Daoy (cell line): ENCODE measurements at places on chromosomes 16 and 17. TPM values are rescaled to one million over a fixed set of nuclear protein-coding genes. Genes with fewer than 3 reads are reported as not detected.

- DNase-seq, result no peak
These were observed 50.4 kb downstream of the USP22 start for GRCh38 chr17:20992416-20992815.

GRCh38 chr17:79252886-79253285, 178.3 kb downstream of the ENGASE start:
- no peak for DNase-seq

- no peak for DNase-seq
These were observed 231.1 kb downstream of the SOX9 start for GRCh38 chr17:72351884-72352346.

GRCh38 chr17:57201481-57201880, 54.8 kb upstream of the MSI2 start:
- DNase-seq, result no peak

DNA sequence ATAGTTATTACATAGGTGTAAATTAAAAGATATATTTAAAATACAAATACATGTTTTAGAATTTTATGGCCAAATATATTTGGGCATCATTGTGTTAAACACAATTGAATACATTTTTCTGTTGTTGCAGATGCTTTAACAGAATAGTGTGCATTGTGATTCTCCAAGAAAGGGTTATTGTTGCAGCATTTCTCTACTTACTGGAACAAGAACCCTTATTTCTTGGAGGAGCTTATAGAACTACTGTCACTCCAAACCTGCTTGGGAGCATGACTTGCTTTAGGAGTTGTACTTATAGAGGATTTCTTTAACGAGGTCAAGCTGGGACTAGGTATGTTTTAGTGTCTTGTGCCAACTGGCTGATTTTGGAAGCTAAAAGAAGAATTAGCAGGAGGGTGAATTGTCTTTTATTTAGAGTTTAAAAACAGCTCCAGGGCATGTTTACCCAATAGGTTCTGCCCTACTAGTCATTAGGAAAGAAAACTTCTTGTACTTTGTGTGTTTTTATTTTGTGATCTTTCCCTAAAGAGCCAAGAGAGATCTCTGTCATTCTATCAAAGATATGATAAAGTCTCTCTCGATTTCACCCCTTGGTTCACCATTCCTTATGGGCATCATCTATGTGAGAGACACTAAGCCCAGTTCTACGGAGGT, 279.8 kb upstream of the SALL1 start:
- DNase-seq, result no peak

DNA sequence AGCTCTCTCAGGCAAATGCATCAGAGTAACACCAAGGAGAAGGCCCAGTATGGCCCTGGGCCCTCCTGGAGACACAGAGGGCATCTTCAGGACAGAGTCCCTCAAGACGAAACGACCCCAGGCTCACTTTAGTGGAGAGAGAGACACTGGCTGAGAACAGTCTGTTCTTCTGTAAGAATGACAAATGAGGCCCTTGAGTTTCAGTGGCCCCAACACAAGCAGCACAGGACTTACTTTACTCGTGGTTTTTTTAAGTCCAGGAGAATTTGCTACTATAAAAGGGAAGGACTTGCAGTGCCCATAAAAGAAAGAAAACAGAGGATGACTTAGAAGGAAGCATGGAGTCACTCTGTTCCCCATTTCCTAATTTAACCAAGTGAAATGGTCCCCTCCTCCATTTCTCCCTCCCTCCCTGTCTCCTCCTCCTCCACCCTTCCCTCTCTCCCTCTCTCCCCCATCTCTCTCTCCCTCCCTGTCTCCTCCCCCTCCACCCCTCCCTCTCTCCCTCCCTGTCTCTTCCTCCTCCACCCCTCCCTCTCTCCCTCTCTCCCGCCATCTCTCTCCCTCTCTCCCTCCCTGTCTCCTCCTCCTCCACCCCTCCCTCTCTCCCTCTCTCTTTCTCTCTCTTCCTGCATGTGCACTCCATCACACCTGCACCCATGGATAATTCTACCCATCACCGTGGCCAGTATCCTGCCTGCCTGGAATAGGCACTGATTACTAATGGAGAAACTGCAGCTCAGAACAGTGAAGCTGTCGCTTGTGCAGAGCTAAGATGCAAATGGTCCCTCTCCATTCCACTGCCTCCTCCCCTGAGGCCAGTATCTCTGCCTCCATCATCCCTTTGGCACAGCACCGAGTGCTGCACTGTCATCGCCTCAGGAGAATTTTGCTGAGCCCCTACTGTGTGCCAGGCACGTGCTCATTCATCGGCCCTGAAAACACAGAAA, 47.3 kb upstream of the RBFOX3 start:
- DNase-seq, result no peak

DNA sequence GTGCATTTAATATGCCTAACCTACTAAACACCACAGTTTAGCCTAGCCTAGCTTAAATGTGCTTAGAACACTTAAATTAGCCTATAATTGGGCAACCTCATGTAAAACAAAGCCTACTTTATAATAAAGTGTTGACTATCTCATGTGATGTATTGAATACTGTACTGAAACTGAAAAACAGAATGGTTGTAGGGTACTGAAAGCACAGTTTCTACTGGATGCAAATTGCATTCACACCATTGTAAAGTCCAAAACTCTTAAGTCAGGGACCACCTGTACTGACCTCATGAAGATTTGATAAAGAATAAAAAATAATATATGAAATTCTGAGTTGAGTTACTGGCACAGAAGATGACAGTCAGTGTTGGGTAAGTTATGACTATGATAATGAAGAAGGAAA, 625.4 kb upstream of the SOX9 start:
- no peak for DNase-seq

DNA sequence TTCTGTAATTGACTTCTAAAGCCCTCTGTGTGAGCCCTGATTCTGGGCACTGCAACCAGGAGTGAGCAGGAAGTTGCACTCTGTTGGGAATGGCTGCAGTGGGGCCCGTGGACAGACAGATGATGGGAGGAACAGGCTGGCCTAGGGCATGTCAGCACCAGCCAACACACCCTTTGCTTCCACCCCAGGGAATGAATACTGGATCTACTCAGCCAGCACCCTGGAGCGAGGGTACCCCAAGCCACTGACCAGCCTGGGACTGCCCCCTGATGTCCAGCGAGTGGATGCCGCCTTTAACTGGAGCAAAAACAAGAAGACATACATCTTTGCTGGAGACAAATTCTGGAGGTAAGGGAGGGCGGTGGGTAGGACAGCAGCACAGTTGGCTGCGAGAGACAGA, 10.8 kb upstream of the LPCAT2 start:
- peak; percentile 34 for DNase-seq

DNA sequence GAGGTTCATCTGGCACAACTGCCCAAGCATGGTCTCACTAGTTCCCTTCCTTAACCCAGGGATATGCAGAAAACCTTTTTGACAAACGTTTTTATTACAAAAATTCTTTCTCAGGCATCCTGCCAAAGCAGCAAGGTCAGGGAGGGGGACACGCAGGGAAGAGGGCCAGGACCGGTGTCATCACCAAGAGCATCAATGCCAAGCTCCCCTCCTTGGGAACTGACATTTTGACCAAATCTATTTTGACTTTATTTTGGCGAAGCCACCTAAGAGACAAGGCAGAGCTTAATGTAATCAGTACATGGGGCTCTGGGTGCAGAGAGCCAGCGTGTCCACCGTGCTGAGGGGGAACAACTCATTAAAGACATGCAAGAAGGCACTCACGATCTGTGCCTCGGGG, 265.2 kb downstream of the CBLN1 start:
- DNase-seq, result no peak

DNA sequence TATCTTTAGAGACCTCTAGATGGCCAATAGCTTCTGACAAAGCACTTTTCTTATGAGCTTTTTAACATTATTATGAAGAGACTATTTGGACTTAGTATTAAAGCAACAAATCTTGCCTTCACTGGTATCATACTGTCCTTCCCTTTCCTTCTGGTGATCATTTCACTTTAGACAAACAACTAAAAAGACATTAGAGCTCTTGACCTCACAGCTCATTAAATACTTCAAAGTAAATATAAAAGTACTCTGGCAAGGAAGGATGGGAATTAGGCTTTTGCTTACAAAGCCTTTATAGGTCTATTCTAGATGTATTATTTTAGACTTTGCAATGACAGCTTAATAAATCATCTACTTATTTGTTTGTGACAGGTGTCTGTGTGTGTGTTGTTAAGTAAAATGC, 11.1 kb downstream of the STXBP4 start:
- no peak for DNase-seq

DNA sequence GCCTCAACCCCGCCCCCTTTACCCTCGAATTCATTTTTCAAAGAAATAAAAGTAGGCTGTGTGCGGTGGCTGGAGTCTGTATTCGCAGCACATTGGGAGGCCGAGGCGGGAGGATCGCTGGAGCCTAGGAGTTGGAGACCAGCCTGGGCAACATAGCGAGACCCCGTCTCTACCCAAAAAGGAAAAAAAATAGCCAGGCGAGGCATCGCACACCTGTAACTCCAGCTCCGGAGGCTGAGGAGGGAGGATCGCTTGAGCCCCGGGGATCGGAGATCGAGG, 671 bp upstream of the TOP2A start:
- DNase-seq, result no peak

DNA sequence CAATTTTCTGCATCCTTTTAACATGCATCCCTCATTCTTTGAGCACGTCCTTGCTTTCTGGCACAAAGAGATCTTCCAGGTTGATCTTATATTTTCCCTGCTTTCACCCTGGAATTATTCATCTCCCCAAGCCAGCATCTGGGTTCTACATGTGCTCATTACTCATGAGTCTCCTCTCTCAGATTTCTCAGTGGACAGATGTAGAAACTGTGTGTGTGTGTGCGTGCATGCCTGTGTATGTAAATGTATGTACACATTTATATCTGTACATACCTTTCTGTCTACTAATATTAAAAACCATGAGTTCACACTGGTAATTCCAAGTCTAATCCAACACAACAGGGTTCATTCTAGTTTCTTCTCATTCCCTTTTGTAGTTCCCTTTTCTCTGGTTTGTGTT, 41.9 kb upstream of the NSRP1 start:
- DNase-seq, result no peak

The FOXC2 gene
- total RNA-seq, result 4.6 and 5.4 TPM in 2 replicates

- DNase-seq, result peak; percentile 35
These were observed 2.4 kb downstream of the CRAMP1 start for GRCh38 chr16:1614456-1615102.

- DNase-seq, result no peak
These were observed 10.2 kb downstream of the CBX4 start for GRCh38 chr17:79829004-79829403.

The MRPL58 gene
- 155 and 172 TPM in 2 replicates for total RNA-seq

DNA sequence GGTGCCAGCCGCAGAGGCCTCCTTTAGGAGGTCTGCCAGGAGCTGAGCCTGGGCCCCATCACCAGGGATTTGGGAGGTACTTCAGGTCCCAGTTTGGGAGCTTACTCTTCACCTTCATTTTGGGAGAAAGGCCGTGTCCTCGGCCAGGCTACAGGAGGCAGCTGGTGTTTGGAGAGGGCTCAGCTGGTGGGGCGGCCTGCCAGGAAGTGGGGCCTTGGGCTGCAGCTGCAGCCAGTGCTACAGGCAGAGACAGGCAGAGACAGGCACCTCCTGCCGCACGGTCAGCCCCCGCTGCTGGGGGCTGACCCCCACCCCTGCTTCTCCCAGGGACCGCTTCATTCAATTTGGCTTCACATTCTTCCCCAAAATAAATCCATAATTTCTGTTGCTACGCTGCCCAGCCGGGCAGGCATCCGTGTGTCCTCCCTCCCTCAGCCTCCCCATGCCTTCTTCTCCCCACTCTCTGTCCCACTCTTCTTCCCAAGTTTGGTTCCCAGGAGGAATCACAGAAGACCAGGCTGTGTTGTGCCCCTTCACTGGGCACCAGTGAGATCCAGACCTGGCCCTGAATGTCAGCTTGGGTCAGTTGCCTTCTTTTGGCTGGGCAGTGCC, 6.1 kb downstream of the TMEM235 start:
- peak; percentile 3 for DNase-seq

The CLDN9 gene
- not detected in 2 replicates for total RNA-seq

- DNase-seq, result no peak
These were observed 9.5 kb downstream of the KNOP1 start for GRCh38 chr16:19708296-19709205.

The ARMC7 gene
- 2.6 and 3.6 TPM in 2 replicates for total RNA-seq

- no peak for DNase-seq
These were observed 126.1 kb upstream of the PLCG2 start for GRCh38 chr16:81652798-81653505.

DNA sequence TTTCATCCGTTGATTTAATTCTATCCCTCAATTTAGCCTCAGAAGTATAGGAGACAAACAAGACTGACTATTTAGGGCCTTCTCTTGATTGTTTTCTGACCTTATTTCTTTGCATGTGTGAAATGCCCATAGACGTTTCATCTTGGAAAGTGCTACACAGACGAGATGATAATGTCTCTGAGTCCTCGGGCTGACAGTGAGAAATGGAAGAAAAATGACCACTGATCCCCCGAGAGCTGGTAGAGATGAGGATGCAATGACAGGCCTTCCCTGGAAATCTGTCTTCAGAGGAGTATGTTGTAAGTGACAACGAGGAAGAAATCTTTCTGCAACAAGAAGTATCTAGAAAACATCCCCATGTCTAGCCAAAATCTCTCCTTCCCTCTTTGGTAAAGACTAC, 522.9 kb downstream of the HAPSTR1 start:
- no peak for DNase-seq

- DNase-seq, result peak; percentile 52
These were observed 115.7 kb upstream of the IRX3 start for GRCh38 chr16:54402270-54402669.

The CUEDC1 gene
- total RNA-seq, result 5.0 and 7.0 TPM in 2 replicates

- peak; percentile 63 for DNase-seq
These were observed 17.5 kb upstream of the C17orf78 start for GRCh38 chr17:37358098-37358829.

DNA sequence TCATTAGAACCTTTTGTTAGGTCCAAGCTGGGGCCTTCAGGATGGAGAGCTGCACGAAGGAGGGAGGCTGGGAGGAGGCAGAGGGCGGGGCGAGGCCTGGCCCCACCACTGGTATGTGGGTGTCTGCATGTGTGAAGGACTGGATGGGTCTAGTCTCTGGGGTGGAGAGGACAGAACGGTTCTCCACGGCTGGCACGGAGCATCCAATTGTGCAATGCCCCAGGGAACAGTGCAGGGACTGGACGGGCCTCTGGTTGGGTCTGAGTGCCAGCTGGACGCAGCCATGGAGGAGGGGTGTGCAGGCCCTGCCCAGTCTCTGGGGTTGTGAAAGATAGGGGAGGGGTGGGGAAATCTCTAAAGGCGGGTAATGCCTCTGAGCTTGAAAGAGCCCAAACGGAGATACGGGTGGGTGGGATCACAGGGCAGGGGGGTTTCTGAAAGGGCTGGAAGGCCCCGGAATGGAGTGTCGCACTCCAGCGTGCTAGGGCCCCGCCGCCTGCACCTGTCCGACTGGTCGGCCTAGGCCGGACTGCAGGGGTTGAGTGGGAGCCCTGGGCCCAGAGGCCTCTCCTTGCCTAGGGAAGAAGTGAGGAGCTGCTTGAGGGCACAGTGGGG, 1.6 kb downstream of the PPL start:
- no peak for DNase-seq

DNA sequence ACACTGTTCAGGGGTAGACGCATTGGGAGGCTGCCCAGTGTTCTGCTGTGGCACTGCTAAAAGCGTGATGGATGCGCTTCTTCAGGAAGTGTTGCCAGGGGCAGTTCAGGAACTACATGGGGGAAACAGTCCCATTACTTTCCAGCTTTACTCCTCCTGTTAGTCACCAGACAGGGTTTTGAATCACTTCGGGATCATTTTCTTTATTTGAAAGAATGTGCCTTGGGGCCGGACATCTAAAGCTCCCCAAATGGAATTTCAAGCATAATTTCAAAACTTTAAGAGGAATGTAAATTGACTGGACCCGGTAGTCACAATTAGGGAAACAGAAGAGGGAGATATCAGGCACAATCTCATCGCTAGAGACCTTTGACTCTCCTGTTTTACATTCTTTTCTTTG, 1.3 kb upstream of the KRTAP2-1 start:
- DNase-seq, result peak; percentile 58

GRCh38 chr16:49883076-49884014, 27.4 kb upstream of the ZNF423 start:
- DNase-seq, result no peak
